Chondrocyte (in vitro differentiated cells): ENCODE measurements at places on chromosomes 1 and 21. TPM values are rescaled to one million over a fixed set of nuclear protein-coding genes. Genes with fewer than 3 reads are reported as not detected.

DNA sequence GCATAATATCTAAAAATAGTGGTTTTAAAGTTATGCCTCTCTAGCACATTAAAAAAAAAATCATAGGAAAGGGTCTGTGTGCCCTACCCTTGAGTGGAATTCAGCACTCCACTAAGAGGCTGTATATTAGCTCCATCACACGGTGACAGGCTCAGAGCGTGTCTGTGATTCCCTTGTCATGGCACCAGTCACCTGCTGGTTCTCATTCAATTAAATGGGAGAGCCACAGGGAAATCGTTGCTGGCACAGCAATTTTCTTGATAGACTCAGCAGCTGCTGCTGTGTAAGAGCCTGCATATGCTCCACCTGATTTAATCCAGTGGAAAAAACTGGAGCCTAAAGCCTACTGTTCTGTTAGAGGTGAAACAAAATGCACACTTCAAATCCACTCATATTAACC lies 9.5 kb downstream of the ATP6V1G3 start:
- DNase-seq: no peak

GRCh38 chr1:158163000-158163947 lies 17.4 kb upstream of the CD1D start:
- DNase-seq: no peak

GRCh38 chr1:208329300-208329699 lies 85.1 kb upstream of the PLXNA2 start:
- no peak for DNase-seq

- DNase-seq: no peak
Measured at GRCh38 chr1:201870397-201870796, 18.3 kb upstream of the SHISA4 start.

DNA sequence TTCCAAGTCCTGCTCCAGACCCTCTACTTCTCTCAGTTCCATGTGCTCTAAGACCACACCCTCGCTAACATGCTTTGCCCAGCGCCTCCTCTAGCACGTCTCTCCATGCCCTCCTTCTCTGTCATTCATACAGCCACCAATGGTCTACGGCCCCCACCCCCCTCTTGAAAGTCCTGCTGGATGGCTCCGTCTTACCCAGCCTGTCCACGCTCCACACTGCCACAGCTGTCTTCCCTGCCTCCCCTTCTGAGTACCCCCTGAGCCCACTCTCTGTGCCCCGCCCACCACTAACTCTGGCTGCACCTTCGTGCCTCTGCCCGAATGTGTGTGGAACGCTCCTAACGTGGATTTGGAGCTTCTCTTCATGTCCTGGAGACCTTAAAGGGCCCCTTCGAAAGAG lies 244.6 kb downstream of the TRABD2B start:
- DNase-seq: no peak

- DNase-seq: no peak
Measured at GRCh38 chr1:40706626-40707025, 15.1 kb downstream of the NFYC start.

GRCh38 chr1:229781453-229781852 lies 155.4 kb downstream of the URB2 start:
- no peak for DNase-seq

Gene BCL10
- 21.9 to 26.5 TPM (median 24.9 TPM) in 3 replicates for total RNA-seq

Gene C1orf185
- total RNA-seq: not detected in 3 replicates

Gene HORMAD1
- not detected in 3 replicates for total RNA-seq

Gene CYP4A11
- not detected in 3 replicates for total RNA-seq

Gene SMIM1
- total RNA-seq: 0.72 to 1.00 TPM in 2 of 3 replicates, not detected in the other

Gene MMP23B
- total RNA-seq: 18.3 to 71.4 TPM (median 68.7 TPM) in 3 replicates

Gene TFF3
- 1.3 to 6.0 TPM in 2 of 3 replicates, not detected in the other for total RNA-seq

Gene ADAM30
- not detected in 3 replicates for total RNA-seq

Gene MIXL1
- total RNA-seq: 0.17 TPM in 1 of 3 replicates, not detected in the others
